M059J (cell line): ENCODE measurements at places on chromosomes 13 and 19. TPM values are rescaled to one million over a fixed set of nuclear protein-coding genes. Genes with fewer than 3 reads are reported as not detected.

DNA sequence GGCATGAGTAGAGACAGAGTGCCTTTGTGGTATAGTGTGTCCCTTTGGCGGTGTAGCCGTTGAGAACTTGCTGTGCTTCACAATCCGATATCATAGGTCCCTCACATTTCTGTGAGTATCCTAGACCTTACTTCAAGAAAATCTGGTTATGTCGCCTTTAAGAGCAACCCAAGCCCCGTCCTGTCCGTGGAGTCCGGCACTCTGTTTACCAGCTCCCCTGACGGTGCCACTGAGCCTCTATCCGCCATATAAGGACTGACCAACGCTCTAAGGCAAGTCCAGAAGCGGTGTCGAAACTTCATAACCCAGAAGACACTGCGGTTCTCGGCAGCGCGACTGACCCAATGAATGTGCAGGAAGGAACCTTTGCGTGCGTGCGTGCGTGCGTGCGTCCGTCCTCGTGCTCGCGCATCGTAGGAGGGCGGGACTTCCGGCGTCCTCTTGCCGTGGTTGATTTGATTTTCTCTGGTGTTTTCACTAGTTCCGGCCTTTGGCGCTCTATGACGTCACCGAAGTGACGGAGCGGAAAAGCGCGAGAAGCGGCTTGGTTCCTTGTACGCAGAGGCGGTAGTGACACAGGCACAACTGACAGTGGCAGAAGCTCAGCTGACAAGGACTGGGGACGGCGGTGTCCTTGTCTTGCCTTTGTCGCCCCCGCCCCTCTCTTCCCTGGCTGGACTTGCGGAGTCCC is at the start of the genes TRAPPC2B and ZNF547:
Gene TRAPPC2B (plus strand): TSS at position 555 of the 691 bp plus-strand sequence. CDS start 1,283 bp downstream, outside the sequence.
Gene ZNF547 (plus strand): TSS at position 555 of the 691 bp plus-strand sequence. CDS start 5,005 bp downstream, outside the sequence.
- DNase-seq: peak; percentile 99

- peak; percentile 93 for DNase-seq
Measured at GRCh38 chr13:114128624-114129522, 3.5 kb downstream of the RASA3 start.

DNA sequence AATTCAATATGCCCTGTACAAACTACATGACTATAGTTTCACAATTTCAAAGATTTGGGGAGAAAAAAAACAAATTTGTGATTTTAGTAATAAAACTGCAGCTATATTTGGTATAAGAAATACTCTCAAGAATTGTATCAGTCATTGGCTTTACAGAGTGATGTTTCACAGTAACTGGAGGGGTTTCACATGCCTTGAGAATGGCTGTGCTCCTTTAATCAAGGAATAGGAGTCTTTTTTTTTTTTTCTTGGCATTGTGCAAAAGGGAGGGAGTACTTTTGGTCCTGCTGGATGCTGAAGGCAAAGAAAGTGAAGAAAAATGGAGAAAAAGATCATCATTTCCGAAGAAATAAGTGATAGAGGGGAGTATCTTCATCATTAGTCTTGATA is 6.8 kb downstream of the ZNF507 start:
- DNase-seq: no peak

The SBK3 gene
- not detected in 2 replicates for total RNA-seq

DNA sequence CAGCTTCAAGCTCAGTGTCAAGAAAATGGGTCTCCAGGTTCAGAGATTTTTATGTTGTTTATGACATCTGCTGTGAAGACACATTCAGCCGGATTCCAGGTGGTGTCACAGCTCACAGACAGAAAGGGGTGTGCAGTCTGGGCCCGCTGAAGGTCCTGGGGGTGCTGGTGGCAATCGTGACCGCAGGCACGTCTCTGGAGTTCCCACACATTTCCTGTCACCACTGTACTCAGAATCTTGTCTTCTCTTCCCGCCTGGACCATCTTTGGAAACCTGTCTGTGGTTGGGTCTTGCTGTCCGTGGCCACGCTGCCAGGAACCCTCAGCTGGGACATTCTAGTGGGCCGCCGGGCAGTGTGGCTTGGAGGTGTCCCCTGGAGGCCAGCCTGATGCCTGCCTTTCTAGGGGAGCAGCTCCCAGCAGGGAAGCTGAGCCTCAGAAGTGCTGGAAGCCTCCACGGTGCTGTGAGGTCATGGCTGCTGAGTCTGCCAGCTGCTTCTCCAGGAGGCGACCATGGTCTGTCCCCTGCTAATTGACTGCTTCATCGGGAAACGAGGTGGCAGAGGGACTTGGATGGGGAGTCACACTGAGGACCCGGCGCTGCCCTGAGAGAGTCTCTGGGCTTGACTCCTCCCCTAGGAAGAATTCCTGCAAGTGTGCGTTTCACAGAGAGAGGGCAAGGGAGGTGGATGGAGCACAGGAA is 3.7 kb downstream of the TEX29 start:
- DNase-seq: no peak

DNA sequence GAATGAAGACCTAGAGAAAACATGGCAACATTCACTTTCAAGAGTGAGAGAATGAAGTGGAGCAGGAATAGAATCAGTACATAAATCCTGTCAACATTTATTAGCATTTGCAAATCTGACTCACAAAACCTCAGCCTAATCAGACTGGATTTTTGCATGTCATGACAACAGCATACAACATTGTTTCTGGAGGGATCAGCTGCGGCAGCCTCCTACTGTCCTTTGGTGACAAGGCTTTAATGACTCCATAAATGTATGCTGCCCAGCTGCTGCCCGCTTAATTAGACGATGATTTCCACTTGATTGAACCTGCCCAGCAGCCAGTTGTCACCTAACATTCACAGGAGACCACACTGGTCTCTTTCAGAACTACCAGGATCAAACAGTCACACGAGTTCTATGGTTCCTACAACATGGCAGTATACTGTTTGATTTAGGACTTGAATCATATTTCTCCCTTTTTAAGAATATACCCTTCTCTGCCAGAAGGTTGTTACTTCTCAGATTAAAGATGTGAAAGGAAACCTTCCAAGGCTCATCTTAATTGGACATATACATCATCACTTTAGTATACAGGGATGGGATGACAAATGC is 9.3 kb downstream of the EBPL start:
- peak; percentile 85 for DNase-seq

DNA sequence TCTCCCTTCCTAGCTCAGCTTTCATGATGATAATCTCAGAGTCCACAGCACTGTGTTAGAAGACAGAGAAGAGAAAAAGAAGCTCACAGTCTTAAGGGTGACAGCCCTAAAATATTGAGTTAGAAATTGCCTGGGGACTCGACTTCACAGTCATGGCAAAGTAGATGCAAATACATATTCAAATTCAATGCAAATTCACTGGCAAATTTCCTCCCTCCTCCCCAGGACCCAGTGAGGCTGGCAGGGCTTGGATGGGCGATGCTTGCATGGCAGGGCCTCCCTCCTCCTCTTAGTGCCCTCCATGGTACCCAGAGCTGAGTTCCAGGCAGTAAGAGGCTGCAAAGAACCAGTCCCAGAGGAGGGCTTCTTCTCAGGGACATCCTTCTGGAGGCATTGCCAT is 115.6 kb upstream of the UQCRFS1 start:
- no peak for DNase-seq

The NLRP13 gene
- not detected in 2 replicates for total RNA-seq

The CD37 gene
- not detected in 2 replicates for total RNA-seq

- DNase-seq: no peak
Measured at GRCh38 chr19:7897292-7897691, 6.4 kb upstream of the MAP2K7 start.

DNA sequence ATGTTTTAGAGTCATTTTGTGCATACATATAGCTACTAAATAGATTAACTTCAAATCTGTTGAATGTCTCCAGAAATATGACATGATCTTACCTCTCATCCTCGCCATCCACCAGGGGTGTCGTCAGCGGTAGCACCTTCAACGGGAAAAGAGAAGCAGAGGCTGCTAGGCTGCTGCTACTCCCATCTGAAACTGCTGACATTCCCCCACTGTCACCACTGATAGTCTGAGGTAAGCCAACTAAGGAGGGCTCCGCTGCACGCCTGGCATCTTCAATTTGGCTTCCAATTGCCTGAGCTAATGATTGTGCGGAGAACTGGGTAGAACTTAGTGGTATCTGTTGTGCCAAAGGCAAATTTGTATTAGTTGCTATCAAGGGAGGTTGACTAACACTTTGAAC is 3.1 kb downstream of the TSC22D1 start:
- DNase-seq: peak; percentile 7

DNA sequence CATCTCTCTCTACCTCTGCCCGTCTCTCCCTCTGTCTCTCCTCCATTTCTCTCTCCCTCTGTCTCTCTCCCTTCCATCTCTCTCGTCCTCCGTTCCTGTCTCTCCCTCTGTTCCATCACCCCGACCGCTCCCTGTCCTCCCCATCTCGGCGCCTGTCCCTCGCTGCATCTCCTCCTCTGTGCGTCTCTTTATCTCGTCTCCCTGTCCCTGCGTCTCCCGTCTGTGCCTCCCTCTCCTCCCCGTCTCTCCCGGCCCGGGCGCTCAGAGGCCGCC is 4.6 kb downstream of the GRIN2D start:
- peak; percentile 26 for DNase-seq

DNA sequence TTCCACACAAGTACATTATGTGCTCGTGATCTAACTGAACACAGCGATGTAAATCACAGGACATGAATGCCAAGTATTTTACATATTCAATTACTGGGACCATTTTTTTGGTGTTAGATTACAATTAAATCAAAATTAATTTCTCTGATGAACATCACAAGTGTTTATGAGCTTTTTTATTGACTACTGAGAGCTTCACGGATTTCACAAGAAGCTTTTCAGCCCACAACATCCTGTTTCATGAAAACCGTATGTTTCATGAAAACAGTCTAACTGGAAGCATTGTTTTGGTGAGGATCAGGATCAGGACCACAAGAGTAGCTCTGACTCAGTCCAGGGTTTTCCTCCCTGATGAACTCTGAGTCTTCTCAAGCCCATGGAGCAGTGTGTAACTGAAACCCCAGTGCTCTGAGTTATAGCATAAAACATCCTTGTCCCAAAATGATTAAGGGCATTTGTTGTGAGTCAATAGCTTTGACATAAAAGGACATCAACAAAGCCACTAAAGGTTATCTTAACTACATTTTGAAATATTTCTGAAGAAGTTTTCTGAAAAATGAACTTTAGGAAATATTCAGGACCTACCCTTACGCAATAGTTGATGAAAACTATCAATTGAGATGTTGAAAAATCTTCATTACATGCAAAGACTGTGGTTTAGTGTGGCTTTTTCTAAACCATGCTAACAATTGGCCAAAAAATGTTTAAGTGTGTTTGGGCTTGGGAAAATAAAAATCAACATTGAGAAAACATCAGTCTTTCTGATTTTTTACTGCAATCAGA is 49.3 kb downstream of the UFM1 start:
- peak; percentile 84 for DNase-seq

GRCh38 chr13:70662231-70662940 is 554.1 kb upstream of the KLHL1 start:
- DNase-seq: no peak

The CLEC17A gene
- not detected in 2 replicates for total RNA-seq

The PCDH20 gene
- total RNA-seq: 0.12 TPM in 1 of 2 replicates, not detected in the other

The MATK gene
- not detected in 2 replicates for total RNA-seq

The ZNF85 gene
- 21.0 and 21.9 TPM in 2 replicates for total RNA-seq

DNA sequence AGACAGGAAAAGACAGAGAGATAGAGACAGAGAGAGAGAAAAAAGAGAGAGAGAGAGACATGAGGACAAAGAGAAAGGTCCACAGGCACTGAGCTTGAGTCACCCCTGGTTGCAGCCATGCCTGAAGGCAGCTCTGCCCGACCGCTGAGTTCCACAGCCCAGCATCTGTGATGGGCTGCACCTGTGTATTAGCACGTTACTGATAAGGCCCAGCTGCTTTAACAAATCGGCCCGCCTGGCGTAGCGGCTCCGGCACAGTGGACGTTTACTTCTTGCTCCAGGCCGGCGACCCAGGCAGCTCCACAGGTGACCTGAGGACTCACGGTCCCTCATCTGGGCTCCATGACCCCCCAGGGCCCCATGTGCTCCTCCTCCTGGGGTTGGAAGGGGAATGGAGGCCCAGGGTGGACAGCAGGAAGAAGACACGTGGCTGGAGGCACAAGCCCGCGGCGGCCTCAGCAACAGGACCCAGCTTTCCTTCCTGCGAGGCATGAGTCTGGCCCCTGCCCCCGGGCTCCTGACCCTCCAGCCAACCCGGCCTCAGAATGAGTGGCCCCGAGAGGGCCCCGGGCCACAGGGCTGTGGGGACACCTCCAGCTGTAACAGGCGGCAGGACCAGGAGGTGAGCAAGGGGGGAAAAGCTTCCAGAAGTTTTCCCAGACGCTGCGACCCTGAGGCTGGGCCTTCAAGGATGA is 3.9 kb upstream of the CSNK1G2 start:
- DNase-seq: no peak

DNA sequence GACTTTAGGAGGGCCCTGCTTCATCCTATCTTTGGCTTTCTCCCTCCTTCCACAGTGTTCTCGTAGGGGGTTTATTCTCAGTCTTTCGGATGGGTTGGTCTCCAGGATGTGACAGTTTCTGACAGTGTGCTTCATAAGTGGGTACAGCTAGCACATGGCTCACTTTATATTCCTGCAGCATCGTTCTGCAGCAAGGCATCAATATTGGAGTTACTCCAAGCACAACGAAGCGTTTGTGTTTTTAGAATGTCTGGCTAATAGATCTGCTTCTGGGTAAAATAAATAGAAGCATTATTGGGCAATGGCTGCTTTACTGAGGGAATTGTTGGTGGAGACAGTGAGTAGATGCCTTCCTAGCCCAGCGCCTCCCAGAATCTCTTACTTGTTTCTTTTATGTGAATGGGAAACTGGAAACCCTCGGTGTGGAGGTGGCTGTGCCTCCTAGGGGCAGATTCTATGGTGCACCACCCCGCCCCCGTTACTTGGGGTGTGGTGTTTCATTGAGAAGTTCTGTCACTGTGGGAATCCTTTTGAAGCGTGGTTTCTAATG is 2.0 kb downstream of the FARP1 start:
- DNase-seq: peak; percentile 64

- no peak for DNase-seq
Measured at GRCh38 chr19:10625762-10626138, 397 bp downstream of the SLC44A2 start.

GRCh38 chr19:17860331-17860992 is 752 bp downstream of the RPL18A start:
- DNase-seq: no peak

The TPTE2 gene
- not detected in 2 replicates for total RNA-seq

DNA sequence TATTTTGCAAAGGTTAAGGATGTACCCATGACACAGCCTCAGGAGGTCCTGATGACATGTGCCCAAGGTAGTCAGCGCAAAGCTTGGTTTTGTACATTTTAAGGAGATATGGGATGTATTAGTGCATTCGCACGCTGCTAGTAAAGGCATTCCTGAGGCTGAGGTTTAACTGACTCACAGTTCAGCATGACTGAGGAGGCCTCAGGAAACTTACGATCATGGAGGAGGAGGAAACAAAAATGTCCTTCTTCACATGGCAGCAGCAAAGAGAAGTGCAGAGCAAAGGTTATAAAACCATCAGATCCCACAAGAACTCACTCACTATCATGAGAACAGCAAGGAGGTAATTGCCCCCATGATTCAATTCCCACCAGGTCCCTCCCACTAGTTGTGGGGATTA is 1017.4 kb downstream of the EFNB2 start:
- DNase-seq: peak; percentile 88

GRCh38 chr13:79226250-79226649 is 179.8 kb downstream of the RBM26 start:
- no peak for DNase-seq

The UPK1A gene
- 0.47 TPM in 1 of 2 replicates, not detected in the other for total RNA-seq

The ONECUT3 gene
- total RNA-seq: not detected in 2 replicates
